ENCODE measurements at places on chromosomes 11 and 22. TPM values are rescaled to one million over a fixed set of nuclear protein-coding genes. Genes with fewer than 3 reads are reported as not detected.

OSBP2 gene
- 18.6 TPM for total RNA-seq

OR4C15 gene
- not detected for total RNA-seq

GANAB gene
- total RNA-seq = 188 TPM

C11orf87 gene
- under 0.01 TPM for total RNA-seq

FXYD2 gene
- total RNA-seq = 1.2 TPM
